ENCODE measurements at places on chromosomes 2 and 18. TPM values are rescaled to one million over a fixed set of nuclear protein-coding genes. Genes with fewer than 3 reads are reported as not detected.

GRCh38 chr2:184729581-184729980, 131.3 kb downstream of the ZNF804A start:
- H3K4me1 ChIP-seq = no peaks in the 10 kb centered on the region
- no peak overlapping the region for H3K27ac ChIP-seq
- peaks cover 6% of the 10 kb centered on the region for H3K27me3 ChIP-seq
- no peak overlapping the region for H3K4me3 ChIP-seq

GRCh38 chr2:219253753-219254589, at the start of gene TUBA4A:
Gene TUBA4A (minus strand): TSS chr2:219253918. CDS start chr2:219253858, 60 bp downstream.
- H3K4me1 ChIP-seq = peaks cover 52% of the 10 kb centered on the region
- DNase-seq = no peak
- H3K36me3 ChIP-seq = no peaks in the 10 kb centered on the region
- H3K27me3 ChIP-seq = peaks cover 9% of the 10 kb centered on the region
- H3K4me3 ChIP-seq = peak within 1 kb of the TSS; percentile 72

- H3K36me3 ChIP-seq = no peaks in the 10 kb centered on the region
- H3K27ac ChIP-seq = no peak overlapping the region
- H3K4me3 ChIP-seq = peak overlapping the region; percentile 72
- peaks cover 27% of the 10 kb centered on the region for H3K4me1 ChIP-seq
Measured at GRCh38 chr18:13800505-13801259, 23.3 kb upstream of the MC5R start.

- H3K27ac ChIP-seq = peak overlapping the region; percentile 73
- no peaks in the 10 kb centered on the region for H3K36me3 ChIP-seq
- no peak overlapping the region for H3K4me3 ChIP-seq
- peaks cover under 1% of the 10 kb centered on the region for H3K27me3 ChIP-seq
- no peak for DNase-seq
Measured at GRCh38 chr2:46490521-46491141, 11.3 kb downstream of the TMEM247 start.

- no peak overlapping the region for H3K4me3 ChIP-seq
- H3K27ac ChIP-seq = no peak overlapping the region
- no peaks in the 10 kb centered on the region for H3K36me3 ChIP-seq
- peak; percentile 71 for DNase-seq
Measured at GRCh38 chr2:240563951-240564560, 3.9 kb downstream of the DUSP28 start.

DNA sequence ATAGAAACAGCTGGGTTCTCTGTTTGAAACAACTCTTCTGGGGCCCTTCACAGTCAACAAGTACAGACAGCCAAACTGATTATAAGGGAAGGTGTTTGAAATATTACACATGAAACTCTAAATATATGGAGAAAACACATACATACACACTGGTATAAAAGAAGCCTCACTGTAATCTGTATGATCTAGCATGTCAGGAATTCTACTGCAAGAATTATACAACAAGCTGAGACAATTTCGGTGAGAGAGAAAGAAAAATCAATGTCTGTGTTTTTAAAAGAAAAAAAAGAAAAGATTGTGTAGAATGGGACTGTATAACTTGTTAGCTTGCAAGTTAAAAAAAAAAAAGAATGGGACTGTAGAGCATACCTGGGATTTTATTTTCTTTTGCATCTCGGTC, 26.3 kb downstream of the IRS1 start:
- H3K4me1 ChIP-seq = peaks cover 29% of the 10 kb centered on the region
- peak overlapping the region; percentile 64 for H3K27ac ChIP-seq
- DNase-seq = no peak
- H3K4me3 ChIP-seq = no peak overlapping the region

Gene NPC1
- total RNA-seq = 48.2 TPM

DNA sequence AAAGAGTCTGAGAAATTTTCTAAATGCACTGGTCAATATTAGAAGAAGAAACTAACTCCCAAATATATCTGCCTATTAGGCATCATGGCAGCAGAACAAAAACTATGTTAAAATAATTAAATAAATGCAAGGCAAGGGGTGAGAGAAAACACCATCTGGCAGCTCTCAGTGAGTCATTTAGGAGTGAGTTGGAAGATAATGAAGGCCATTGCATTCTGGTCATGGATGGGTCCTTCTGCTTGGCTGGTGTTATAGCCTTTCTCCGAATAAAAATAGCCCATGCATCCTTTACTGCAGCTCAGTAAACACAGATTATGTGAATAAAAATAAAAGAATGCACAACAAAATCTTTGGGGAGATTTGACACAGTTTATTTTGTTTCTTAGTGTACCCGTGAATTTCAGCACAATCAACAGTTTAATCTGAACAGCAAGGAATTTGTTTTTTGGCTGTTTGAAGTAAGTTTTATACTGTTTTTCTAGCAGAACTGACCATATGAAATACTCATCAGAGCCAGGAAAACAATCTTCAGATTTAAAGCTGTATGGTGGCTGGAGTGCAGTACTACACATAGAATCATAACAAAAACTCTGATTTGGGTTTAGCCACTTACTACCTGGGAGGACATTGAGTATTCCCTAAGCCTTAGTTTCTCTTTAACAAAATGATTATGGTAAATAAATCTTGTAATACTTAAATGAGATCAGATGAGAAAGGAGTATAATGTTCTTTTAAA, 225.1 kb upstream of the ITGA4 start:
- H3K4me1 ChIP-seq = no peaks in the 10 kb centered on the region
- DNase-seq = no peak
- H3K4me3 ChIP-seq = no peak overlapping the region

Gene TCF7L1
- total RNA-seq = 35.0 TPM

All from chondrocyte (in vitro differentiated cells).